ENCODE measurements at places on chromosomes 12 and 14. TPM values are rescaled to one million over a fixed set of nuclear protein-coding genes. Genes with fewer than 3 reads are reported as not detected.

- no peaks in the 10 kb centered on the region for H3K36me3 ChIP-seq
- H3K4me3 ChIP-seq = no peak overlapping the region
- no peak overlapping the region for H3K27ac ChIP-seq
- DNase-seq = no peak
- no peaks in the 10 kb centered on the region for H3K4me1 ChIP-seq
These were observed 88.5 kb downstream of the GXYLT1 start for GRCh38 chr12:42056130-42056529.

- DNase-seq = no peak
- no peaks in the 10 kb centered on the region for H3K4me1 ChIP-seq
- no peak overlapping the region for H3K4me3 ChIP-seq
- no peaks in the 10 kb centered on the region for H3K36me3 ChIP-seq
- no peak overlapping the region for H3K27ac ChIP-seq
- no peaks in the 10 kb centered on the region for H3K27me3 ChIP-seq
These were observed 29.5 kb upstream of the EML1 start for GRCh38 chr14:99763527-99764221.

GRCh38 chr14:61335671-61336275, 14.4 kb downstream of the PRKCH start:
- DNase-seq = no peak
- H3K4me1 ChIP-seq = peaks cover 3% of the 10 kb centered on the region
- H3K27ac ChIP-seq = no peak overlapping the region
- H3K4me3 ChIP-seq = no peak overlapping the region
- H3K27me3 ChIP-seq = no peaks in the 10 kb centered on the region

- DNase-seq = no peak
- no peaks in the 10 kb centered on the region for H3K27me3 ChIP-seq
- H3K27ac ChIP-seq = no peak overlapping the region
- H3K36me3 ChIP-seq = no peaks in the 10 kb centered on the region
- peaks cover 10% of the 10 kb centered on the region for H3K4me1 ChIP-seq
These were observed 22.9 kb downstream of the SPTSSA start for GRCh38 chr14:34439090-34439489.

HSP90B1 gene
- 1,110 TPM for total RNA-seq

- no peaks in the 10 kb centered on the region for H3K4me1 ChIP-seq
- H3K36me3 ChIP-seq = no peaks in the 10 kb centered on the region
- H3K4me3 ChIP-seq = no peak overlapping the region
- no peak overlapping the region for H3K27ac ChIP-seq
These were observed 26.4 kb downstream of the ALG10 start for GRCh38 chr12:34048714-34049113.

OTX2 gene
- not detected for total RNA-seq

- no peaks in the 10 kb centered on the region for H3K27me3 ChIP-seq
- H3K36me3 ChIP-seq = no peaks in the 10 kb centered on the region
- no peaks in the 10 kb centered on the region for H3K4me1 ChIP-seq
- no peak overlapping the region for H3K27ac ChIP-seq
- DNase-seq = no peak
These were observed 29.4 kb downstream of the RPGRIP1 start for GRCh38 chr14:21309238-21309636.

DNA sequence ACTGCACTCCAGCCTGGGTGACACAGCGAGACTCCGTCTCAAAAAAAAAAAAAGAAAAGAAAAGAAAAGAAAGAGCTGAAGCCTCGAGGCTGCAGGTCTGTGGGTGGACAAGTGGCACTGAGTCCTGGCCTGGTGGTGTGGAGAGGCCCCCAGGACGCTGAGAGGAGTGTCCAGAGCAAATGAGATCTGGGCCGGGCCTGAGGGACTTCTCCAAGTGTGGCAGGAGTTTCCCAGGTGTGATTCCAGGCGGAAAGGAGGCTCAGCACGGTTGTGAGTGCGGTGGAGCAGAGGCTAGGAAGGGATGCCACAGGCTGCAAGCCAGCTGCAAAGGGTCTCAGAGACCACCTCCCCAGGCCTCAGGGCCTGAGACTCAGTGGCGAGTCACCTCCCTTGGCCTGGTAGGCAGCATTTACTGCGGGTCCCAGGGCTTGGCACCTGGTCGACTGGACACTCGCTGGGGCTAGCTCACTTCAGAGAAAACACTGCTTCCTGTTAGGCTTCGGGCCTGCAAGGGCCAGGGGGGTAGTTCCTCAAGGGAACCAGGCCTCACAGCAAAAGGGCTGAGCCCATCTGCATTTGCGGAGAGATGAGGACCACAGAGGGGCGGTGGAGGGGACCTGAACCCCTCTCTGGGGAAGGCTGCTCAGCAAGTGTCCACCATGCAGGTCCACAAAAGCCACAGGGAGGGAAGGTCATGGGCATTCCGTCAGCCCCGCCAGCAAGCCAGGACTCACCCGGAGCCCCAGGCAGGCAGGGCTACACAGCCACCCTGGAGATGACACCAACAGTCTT, 11.7 kb downstream of the TTC7B start:
- H3K4me3 ChIP-seq = no peak overlapping the region
- H3K36me3 ChIP-seq = no peaks in the 10 kb centered on the region
- H3K27me3 ChIP-seq = no peaks in the 10 kb centered on the region
- no peaks in the 10 kb centered on the region for H3K4me1 ChIP-seq
- no peak overlapping the region for H3K27ac ChIP-seq

ENDOU gene
- 1.9 TPM for total RNA-seq

SIX4 gene
- total RNA-seq = 11.1 TPM

DNA sequence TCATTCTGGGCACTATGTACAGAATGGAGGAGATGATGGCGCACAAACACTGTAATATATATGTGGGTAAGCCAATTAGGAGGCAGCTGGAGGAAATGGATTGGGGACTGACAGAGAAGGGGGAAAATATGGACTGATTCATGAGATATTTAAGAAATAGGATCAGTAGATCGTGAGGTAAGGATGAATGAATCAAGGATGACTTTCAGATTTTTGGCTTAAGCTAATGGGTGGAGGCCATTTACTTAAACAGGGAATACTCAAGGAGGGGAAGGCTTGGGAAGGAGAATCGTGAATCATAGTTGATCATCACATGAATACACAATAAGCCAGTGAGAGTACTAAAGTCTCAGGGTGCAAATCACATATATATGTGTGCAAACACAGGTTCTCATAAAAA, 11.2 kb upstream of the GNPNAT1 start:
- DNase-seq = no peak
- no peaks in the 10 kb centered on the region for H3K27me3 ChIP-seq
- H3K36me3 ChIP-seq = no peaks in the 10 kb centered on the region
- no peak overlapping the region for H3K4me3 ChIP-seq
- H3K4me1 ChIP-seq = no peaks in the 10 kb centered on the region
- no peak overlapping the region for H3K27ac ChIP-seq

DNA sequence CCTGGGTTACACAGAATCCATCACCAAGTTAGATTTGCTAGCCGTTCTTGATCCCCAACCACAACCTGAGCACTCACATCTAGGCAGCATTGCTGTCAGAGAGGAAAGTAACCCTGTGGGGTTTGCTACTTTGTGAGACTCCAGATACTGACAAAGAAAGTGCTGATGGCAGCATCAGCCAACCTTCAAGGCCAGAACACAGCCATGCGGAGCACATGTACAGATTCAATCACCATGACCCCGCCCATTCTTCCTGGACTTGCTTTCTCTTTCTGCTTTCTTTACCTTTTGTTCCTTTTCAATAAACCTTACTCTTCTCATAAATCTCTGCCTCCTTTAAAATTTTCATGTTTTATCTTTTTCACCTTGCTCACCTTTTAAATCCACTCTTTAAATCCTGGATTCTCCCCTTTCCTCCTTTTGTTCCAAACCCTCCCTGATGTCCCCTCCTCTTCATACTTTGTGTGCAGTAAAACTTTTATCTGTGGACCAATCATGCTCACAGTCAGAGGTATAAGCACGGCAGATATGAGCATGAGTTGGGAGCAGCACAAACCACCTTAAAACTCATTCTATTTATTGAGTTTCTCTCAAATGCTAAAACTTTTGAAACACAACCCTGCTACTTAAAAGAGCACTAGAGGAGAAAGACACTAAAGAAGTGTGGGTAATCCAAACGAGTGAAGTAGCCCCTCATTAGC, 21.9 kb upstream of the CERS5 start:
- DNase-seq = peak; percentile 44
- peak overlapping the region; percentile 54 for H3K27ac ChIP-seq
- no peaks in the 10 kb centered on the region for H3K27me3 ChIP-seq
- H3K36me3 ChIP-seq = peaks cover 4% of the 10 kb centered on the region
- no peak overlapping the region for H3K4me3 ChIP-seq

GRCh38 chr14:49954171-49954631, 61.3 kb downstream of the ARF6 start:
- no peak overlapping the region for H3K4me3 ChIP-seq
- H3K4me1 ChIP-seq = peaks cover 22% of the 10 kb centered on the region
- peak; percentile 27 for DNase-seq
- H3K27ac ChIP-seq = no peak overlapping the region
- H3K27me3 ChIP-seq = no peaks in the 10 kb centered on the region
- no peaks in the 10 kb centered on the region for H3K36me3 ChIP-seq

DNA sequence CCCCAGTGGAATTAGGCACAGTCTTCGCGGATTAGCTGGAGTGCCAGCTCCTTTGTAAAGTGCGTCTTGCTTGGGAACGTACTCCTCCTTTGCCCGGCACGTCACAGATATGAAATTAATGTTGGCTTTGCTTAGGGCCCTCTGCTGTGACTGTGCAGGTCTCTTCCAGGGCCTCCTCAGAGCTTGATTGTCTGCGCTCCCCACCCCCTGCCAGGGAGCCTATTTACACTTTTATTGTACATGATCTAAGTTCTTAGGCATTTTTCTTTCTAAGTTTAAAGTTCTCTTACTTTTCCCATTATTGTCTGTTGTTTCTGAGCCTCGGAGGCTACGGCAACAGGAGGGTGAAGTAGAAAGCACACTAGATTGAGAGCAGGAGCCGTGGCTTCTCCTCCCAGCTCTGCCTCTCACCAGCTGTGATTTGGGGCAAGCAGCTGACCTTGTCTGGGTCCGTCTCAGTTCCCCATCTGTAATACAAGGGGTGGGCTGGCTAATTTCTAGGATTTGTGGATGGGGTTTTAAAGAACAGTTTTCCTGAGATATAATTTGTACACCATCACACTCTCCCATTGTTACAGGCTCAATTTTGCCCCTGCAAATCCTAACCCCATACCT, 81.8 kb downstream of the TSPAN9 start:
- DNase-seq = no peak
- H3K4me3 ChIP-seq = no peak overlapping the region
- H3K4me1 ChIP-seq = no peaks in the 10 kb centered on the region
- H3K36me3 ChIP-seq = no peaks in the 10 kb centered on the region
- H3K27ac ChIP-seq = no peak overlapping the region

CD4 gene
- 3.5 TPM for total RNA-seq

DNA sequence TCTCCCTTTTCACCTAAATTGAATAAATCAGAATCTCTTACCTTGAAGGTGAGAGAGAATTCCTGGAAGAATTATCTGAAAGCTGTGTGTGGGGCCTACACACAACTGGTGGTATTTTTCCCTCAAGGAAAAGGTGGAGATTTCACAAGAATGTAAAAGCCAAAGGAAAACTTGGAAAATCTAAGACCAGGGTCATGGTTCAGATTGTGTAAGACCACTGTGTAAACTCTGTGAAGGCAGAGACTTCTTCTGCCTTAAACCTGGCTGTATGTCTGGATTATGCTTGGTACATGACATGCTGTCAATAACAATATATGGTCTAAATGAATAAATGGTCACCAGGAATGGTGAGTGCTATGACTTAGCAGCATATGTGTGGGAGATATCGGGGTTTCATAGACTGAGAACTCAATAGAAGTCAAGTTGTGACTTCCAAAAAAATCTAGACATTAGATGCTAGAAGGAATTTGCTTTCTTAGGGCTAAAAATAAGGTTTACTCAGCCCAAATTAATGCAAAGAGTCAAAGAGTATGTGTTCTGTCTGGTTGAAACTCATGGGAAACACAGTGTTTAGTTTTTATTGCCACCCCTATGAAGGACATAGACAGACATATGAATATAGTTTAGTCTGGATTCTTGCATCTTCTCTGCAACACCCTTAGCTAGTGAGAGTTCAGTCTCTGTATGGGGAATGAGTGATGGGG, 163.7 kb downstream of the SNAPC1 start:
- DNase-seq = no peak
- no peaks in the 10 kb centered on the region for H3K36me3 ChIP-seq
- H3K4me1 ChIP-seq = no peaks in the 10 kb centered on the region
- H3K27ac ChIP-seq = no peak overlapping the region
- H3K27me3 ChIP-seq = no peaks in the 10 kb centered on the region
- H3K4me3 ChIP-seq = no peak overlapping the region

OVCH1 gene
- total RNA-seq = 0.27 TPM

Data from thyroid gland (tissue), 4 donors.